ENCODE measurements at places on chromosomes 5 and 9.

GRCh38 chr5:145666591-145666990 lies 168.6 kb downstream of the PRELID2 start:
- no peak for DNase-seq

DNA sequence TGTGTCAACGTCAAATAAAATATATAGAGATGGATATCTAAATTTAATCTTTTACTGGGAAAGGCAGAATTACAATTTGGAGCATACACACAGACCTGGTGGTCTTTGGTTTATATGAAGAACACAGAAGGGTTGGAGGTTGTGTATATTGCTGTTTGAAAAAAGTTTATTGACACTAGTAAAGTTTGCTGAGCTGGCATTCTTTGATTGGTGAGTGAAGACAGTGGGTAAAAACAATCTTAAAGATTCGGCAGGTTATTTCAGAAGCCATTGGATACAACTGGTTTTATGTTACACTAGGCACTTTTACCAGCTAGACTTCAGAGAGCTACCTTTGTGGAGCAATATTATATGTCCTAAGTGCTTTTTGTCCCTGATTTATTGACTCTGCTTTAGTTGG lies 27.2 kb downstream of the IZUMO3 start:
- no peak for DNase-seq

DNA sequence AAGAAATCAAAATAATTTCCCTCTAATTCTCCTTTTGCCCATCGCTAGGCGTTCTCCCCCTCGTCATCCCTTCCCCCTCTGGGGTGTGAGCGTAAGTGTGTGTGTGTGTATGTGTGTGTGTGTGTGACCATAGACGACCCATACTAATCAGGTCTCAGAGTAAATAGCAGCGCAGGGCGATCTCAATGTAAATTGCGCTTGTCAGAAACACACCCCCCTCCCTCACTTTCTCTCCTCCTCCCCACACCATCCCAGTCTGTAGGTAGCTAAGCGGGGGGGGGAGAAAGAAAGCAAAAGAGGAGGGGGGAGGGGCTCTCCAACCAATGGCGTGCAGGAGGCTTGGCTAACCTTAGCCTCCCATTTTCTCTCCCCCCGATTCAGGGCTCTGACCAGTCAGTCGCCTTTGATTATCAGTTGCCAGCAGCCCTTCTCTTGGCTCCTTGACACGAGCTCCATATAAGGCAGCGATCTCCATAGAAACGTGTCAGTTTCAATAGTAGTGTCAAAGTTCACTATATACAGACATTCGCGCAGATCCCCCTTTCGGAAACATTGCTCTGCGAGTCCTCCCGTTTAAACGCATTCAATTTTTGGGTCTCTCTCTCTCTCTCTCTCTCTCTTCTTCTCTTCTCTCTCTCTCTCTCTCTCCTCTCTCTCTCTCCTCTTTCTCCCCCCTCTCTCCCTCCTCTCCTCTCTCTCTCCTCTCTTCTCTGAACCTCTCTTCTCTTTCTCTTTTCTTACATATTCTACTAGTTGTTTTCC lies at the start of gene NR2F1:
Gene NR2F1, plus strand, starts transcription at position 546 of the 762 bp plus-strand sequence. CDS start 1,802 bp downstream, outside the sequence.
- peak; percentile 55 for DNase-seq

GRCh38 chr5:36950586-36951457 lies 74.3 kb downstream of the NIPBL start:
- DNase-seq, result no peak

DNA sequence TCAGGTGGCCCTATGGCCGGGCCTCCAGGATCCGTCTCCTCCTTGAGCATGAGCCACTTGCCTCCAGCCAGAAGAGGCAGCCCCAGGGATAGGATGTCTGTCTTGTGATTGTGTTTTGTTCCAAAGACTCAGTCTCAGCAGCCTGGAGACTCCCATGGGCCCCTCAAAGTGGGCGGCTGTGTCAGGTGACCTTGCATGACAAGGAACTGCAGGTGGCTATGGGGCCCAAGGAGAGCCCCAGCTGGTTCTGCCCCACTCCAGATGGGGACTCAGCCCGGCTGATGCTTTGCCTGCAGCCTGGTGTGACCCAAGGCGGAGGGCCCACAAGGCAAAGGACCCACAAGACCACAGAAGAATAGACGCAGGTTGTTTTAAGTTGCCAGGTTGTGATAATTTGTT lies 284.3 kb upstream of the IRX4 start:
- DNase-seq, result no peak

GRCh38 chr5:168807287-168807686 lies 228.1 kb upstream of the PANK3 start:
- no peak for DNase-seq

- no peak for DNase-seq
Measured at GRCh38 chr5:138275895-138276294, 1.5 kb upstream of the GFRA3 start.

GRCh38 chr9:16202914-16203728 lies 650.3 kb downstream of the CCDC171 start:
- no peak for DNase-seq

- DNase-seq, result no peak
Measured at GRCh38 chr9:99253134-99253533, 31.1 kb downstream of the SEC61B start.

GRCh38 chr5:38953426-38954012 lies 107.7 kb downstream of the OSMR start:
- no peak for DNase-seq

- no peak for DNase-seq
Measured at GRCh38 chr9:98148486-98148885, 29.5 kb upstream of the TRIM14 start.

- DNase-seq, result no peak
Measured at GRCh38 chr5:73214306-73214705, 41.3 kb downstream of the TMEM174 start.

DNA sequence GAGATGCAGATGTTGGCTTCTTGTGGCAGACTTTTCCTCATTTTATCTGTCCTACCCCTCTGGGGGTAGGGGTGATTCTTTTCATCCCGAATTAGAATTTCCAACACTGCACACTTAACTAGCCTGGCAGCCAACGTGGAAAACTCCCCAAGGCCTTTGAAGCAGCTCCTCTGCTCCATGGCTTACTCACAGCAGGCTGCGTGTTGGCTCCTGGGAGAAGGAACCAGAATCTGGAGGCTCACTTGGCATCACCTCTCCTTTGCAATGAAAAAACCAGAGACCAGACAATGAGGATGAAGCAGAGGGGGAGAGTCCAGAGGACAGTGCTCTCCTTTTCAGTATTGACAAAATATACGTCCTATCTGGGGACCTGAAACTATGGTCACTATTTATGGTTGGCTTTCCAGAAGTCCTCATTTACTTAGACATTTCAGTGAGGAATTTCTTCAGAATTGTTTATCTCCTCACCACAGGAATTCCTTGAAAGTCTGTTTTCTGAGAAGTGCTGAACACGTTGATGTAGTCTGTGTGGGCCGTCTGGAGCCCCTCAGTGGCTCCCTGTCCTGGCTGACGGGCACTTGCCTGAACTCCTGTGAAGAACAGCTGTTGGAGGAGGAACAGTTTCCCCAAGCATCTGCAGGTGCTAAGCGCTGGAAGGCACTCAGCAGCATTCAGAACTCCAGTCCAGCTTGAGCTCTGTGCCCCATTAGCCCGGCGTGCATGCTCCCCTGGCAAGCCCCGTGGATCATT lies 231.3 kb downstream of the RFK start:
- DNase-seq, result no peak

GRCh38 chr5:33321026-33321425 lies 119.7 kb upstream of the TARS1 start:
- DNase-seq, result no peak

DNA sequence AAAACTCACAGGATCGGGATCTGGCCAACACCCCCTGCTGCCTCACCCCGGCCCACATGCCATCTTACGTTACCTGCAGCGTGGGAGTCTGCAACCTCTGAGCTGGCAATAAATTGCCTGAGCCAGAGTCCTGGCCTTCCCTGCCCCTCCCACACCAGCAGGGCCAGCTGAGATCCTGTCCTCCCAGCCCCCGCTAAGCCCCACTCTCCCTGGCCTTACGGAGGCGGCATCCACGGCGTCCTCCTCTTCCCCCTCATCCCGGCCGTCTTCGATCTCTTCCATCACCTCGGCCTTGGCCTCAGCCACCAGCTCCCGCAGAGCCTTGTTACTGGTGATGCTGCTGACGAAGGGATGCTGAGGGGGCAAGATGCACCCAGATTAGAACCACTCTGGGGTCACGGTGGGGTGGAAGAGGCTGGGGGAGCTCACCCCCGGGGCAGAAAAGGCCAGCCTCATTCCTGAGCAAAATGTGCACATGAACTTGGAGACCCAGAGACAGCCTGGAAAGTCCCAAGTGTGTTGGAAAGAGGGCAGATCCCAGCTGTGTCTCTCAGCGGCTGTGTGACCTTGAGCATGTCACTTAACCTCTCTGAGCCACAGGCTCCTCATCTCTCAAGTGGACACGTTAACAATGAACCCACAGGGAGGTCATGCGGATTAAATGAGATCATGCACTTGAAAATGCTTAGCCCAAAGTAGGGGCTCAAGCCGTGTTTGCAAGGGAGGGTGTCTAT lies 89.9 kb upstream of the FBXW11 start:
- DNase-seq, result no peak

DNA sequence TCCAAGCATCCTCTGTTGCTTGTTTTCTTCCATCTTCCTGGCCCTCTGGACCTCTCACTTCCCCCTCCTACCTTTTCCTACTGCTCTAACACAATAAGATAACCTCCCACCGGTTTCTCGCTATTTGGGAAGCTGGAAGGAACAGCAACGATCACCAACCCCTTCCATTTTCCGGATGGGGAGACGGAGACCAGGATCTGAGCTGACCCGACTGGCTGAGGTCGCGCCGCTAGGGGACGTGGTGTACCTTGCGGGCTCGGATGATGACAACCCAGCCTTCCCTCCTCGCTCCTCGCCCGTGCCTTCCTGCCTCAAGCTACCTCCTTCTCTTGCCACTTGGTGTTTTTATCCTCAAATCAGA lies 1.9 kb downstream of the LPAR1 start:
- no peak for DNase-seq

DNA sequence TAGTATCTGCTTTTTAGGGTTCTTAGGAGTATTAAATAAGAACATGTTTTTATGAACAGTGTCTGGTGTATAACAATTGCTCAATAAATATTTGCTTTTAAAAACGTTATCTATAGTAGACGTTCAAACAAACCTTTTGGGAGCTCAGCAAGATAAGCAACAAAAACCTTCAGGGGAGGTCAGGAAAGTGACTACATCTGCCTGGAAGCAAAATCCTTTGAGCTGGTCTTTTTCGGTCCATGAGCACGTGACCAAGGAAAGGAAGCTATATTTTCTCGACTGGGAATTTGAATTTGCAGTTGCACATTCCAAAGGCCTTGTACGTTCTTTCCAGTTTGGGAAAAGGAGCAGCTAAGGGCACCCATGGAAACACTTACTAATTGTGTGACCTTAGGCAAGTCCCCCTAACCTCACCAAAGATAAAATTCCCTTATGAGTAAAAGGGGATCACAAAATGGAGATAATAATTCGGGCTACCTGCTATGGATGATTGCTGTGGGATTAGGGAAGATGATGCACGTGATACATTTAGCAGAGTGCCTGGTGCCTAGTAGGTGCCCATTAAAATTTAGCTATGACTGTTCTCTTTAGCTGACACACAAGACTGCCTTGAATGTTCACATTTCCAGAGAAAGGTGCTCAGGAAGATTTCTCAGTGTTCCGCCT lies 45.4 kb downstream of the PTTG1 start:
- no peak for DNase-seq

GRCh38 chr9:131348631-131349521 lies 45.0 kb upstream of the PRRC2B start:
- DNase-seq, result no peak

DNA sequence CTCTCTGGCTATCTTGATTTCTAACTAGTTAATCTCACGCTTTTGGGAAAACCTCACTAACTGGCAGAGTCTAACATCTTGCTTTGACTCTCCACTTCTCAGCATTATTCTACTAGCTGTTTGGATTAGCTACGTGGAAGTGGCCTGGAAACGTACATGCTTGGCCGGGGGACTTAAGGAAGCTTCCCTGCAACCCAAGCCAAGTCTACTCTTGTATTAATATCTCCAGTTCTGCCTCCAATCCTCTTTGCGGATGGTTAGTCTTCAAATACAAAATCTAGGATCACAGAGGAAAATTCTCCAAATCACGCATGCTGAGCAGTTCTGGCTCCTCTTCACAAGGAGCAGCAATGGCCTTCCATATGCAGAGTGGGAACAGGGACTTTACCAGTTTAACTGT lies 51.8 kb upstream of the RETREG1 start:
- DNase-seq, result no peak

GRCh38 chr9:127868278-127868902 lies 9.1 kb downstream of the AK1 start:
- no peak for DNase-seq

- DNase-seq, result no peak
Measured at GRCh38 chr9:89395931-89396710, 77.8 kb downstream of the SECISBP2 start.

DNA sequence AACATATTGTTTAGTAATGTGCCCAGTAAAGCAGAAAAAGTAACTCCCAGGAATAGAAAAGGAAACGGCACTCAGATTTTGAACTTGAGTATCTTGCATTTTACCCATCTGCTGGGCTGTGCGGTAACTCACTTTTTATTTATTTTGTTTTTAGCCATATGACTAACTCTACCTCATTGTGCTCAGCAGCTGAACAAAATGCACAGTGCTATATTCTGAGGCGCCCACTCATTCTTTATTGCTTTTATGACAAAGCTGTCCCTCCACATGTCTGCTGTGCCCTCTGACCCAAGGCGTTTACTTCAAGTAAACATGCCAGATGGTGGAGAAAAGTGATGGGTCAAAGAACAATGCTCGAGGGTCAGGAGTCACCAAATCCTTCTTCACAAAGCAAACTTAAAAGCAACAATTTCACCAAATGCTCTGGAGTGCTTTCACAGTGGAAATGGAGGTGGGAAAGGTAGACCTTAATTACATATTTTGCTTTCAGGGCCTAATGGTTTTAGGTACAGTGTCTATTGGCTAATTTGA lies 215.2 kb upstream of the ELAVL2 start:
- no peak for DNase-seq

- no peak for DNase-seq
Measured at GRCh38 chr5:146310540-146310939, 28.1 kb upstream of the POU4F3 start.

GRCh38 chr5:91170266-91170665 lies 212.9 kb downstream of the ARRDC3 start:
- DNase-seq, result peak; percentile 88

GRCh38 chr5:36585701-36586100 lies 20.7 kb upstream of the SLC1A3 start:
- DNase-seq, result no peak

DNA sequence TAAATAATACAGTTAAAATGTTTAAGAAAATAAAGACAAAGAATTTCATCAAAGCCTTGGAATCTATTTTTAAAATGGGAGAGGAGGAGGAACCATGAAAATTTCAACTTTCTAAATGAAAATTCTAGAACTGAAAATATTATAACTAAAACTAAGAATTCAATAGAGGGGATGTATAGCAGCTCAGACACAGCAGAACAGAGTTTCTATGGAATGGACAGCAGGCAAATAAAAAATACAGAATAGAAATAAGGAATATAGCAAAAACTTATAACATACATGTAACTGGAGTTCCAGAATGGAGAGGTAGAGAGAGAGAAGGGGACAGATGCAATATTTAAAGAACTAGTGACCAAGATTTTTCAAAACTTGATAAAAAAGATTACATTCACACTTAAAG lies 1.4 kb upstream of the RANBP17 start:
- DNase-seq, result no peak
